ENCODE measurements at places on chromosomes 1 and 21.
A peak's percentile ranks its signal among the peaks of the same experiment; 100 is the strongest.

GRCh38 chr1:14913482-14914177 is 239.9 kb upstream of the TMEM51 start:
- no peak for DNase-seq

GRCh38 chr21:46308431-46308830 is 15.2 kb downstream of the C21orf58 start:
- DNase-seq: peak; percentile 42

DNA sequence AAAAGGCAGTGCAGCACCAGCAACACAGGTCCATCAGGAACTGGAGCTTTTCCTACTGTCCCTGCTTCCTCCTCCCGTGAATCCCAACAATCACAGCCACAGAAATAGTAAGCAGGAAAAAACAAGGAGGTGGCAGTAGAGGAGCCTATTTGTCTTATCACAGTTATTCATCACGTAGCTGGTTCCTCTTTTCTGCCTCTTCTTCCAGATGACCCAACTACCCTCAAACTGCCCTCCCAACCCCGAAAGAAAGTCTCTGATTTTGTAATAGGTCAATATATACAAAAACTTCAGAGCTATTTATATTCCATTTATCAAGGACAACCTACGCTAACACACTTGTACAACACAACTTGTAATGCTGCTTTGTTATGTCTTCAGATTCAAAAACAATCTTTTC is 21.4 kb downstream of the GNB1 start:
- DNase-seq: no peak

- no peak for DNase-seq
These were observed 60.0 kb downstream of the LRIG2 start for GRCh38 chr1:113133038-113133437.

- peak; percentile 62 for DNase-seq
These were observed 5.0 kb downstream of the GAS5 start for GRCh38 chr1:173862769-173863223.

DNA sequence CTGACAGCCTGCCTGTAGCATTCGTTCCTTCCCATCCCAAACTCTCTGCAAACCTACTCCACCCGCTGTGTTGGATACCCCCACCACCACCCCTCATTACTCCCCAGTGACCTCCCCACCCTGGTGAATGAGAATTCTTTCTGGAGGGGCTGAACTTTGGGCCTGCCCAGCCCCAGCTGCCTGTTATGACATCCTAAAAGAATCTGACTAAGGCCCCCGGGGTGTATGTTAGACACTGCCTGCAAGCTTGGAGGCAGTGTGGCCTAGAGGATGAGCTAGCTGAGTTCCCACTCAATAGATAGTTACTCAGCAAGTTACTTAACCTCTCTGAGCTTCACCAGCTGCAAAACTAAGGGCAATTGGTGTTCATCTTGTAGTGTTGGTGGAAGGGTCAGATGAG is 110.2 kb upstream of the FGGY start:
- no peak for DNase-seq

- no peak for DNase-seq
These were observed 124.0 kb downstream of the NGF start for GRCh38 chr1:115214098-115214497.

Measured in NCI-H82 (cell line).